Fibroblast of the conjunctiva (primary cell): ENCODE measurements at places on chromosomes 4 and X.

- no peak for DNase-seq
Observed at GRCh38 chrX:10198254-10198653, 41.5 kb downstream of the CLCN4 start.

- no peak for DNase-seq
Observed at GRCh38 chr4:4327652-4328121, 37.6 kb downstream of the ZBTB49 start.

DNA sequence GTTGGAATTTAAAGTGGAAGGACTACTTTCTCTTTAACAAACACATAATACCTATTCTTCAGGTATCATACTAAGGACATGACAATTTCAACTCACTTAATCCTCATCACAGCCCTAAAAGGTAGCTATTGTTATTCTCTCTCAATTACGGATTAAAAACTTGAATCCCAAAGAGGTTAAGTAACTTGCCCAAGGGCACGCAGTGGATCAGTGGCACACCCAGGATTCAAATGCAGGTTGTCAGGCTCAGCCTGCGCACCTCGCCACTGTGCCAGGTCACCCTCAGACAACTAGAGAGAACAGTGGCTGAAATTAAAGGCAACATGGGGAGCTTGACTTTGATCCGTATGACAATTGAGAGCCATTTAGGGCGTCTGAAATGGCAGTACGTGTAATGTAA is 67.6 kb downstream of the MFAP3L start:
- no peak for DNase-seq

DNA sequence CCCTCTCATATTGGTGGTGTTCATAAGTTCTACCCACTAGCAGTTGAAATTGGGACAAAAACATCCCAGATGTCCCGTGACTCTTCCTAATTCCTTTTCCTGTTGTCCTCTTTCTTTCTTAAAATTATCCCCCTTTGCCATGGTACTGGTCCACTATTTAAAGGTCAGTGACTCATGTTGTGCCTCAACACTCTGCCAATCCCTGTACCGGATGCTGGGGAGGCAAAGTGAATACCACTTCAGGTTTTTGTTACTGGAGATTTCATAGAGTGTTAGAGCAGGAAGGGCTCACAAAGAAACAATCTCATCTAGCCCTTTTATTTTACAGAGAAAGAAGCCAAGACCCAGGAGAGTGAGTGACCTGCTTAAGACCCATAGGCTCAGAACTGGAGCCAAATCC is 24.6 kb downstream of the SEPTIN11 start:
- DNase-seq, result no peak

- no peak for DNase-seq
Observed at GRCh38 chr4:66475596-66475995, 805.3 kb upstream of the EPHA5 start.

- no peak for DNase-seq
Observed at GRCh38 chr4:71570492-71570891, 213.4 kb downstream of the GC start.

- no peak for DNase-seq
Observed at GRCh38 chr4:119128148-119128547, 7.5 kb upstream of the MYOZ2 start.

DNA sequence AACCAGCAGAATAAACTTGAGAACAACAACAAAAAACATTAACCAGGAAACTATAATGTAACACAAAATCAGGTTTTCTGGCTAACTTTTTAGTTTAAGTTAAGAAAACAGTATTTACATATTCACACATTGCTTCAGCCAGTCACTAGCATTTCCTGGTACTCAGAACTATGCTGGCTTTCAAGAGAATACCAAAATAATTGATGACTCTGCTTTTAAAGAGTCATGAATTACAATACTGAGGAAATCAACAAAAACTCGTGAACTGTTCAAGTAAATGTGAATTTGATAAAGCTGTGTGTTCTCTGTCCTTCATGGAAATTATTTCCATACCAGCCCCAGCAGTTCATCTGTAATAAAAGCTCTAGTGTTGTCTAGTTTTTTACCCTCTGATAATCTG is 27.4 kb downstream of the PRSS12 start:
- DNase-seq, result no peak

- no peak for DNase-seq
Observed at GRCh38 chr4:123921339-123921738, 524.7 kb downstream of the SPRY1 start.

- no peak for DNase-seq
Observed at GRCh38 chr4:13364172-13364571, 120.0 kb downstream of the RAB28 start.

DNA sequence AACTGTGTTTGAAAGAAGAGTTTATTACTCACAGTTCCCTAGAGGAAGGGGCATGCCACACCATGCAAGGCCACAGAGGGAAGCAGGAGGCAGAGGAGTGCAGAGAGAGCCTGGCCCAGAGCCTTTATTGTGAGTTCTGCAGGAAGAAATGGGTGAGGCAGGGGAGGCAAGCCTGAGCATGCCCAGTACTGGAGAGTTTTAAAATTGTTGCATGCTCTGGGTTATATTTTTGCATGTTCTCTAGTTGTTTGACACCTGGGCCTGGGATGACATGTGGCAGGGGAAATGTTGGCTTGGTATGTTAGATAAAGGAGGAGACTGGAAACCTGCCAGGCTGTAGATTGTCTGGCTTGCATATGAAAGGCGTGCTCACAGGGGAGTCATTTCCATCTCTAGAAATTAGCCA is 19.7 kb upstream of the CRMP1 start:
- DNase-seq, result no peak

GRCh38 chr4:75046226-75046625 is 113.3 kb downstream of the PARM1 start:
- no peak for DNase-seq

DNA sequence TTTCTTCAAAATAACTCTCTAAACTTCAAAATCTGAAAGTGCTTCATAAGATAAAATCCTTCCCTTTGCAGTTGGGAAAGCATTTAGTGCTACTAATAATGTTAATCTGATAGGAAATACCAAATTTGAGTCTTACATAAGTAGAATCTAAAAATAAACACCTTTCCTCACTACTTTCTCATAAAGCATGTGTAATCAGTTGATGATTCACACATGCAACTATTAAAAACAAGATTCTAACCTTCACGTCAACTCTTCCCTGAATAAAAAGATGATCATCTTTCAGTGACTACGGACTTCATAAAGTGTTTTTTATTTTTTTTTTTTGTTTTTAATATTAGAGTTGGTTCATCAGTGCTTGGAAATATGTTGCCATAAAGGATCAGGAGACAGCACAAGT is 172.6 kb downstream of the ACTRT1 start:
- DNase-seq, result no peak

DNA sequence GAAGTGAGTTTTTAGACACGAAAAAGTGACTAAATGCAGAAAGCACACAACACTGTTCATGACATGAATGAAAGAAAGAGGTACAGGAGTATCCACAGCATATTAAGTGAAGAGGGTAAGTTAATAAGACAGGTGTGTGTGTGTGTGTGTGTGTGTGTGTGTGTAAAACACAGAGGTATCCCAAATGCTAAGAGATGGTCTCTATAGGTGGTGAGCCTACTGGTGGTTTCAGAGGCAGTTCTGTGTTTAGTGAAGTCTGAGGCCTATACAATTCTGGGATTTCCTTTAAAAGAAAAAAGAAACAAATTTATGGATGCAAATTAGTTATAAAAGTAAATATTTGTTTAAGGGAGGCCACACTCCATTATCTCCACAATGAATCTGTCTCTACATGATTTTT is 17.4 kb upstream of the TNIP3 start:
- DNase-seq, result no peak

GRCh38 chr4:8378776-8379175 is 61.7 kb downstream of the ACOX3 start:
- DNase-seq, result no peak

DNA sequence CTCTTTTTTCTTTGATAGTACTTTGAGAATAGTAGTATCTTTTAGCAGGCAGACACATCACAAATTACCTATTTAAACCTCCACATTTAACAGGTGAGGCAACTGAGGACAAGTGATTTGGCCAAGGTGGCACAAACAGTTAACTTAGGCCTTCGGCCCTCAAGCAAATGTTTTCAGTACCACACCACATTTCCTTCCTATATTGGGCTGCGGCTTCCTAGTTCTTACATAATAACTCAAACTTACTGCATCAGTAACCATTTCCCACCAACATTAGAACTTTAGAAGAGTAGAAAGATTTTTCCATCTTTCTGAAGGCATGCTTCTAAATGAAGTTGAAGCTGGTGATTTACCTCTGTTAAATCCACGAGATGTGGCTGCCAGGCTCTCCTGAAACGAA is 63.2 kb upstream of the SLC4A4 start:
- no peak for DNase-seq

DNA sequence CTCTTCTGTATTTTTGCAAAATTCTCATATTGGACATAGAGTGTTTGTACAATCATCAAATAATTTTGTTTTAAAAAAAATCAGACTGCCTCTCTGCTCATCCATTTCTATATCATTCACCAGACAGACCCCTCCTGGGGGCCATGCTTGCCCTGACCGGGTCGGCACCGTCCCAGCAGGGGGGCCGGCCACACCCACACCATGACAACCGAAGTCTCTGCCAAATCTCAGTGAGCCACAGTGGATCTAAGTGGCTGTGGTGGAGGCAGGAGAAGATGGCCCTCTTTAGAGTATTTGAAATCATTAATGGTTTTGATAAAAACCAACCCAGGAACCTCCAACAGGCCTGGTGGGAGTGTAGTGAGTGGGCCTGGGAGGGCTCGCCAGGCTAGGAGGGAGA is 66.9 kb upstream of the ADRA2C start:
- DNase-seq, result no peak

- DNase-seq, result peak; percentile 57
Observed at GRCh38 chrX:109485470-109486340, 3.8 kb upstream of the GUCY2F start.

DNA sequence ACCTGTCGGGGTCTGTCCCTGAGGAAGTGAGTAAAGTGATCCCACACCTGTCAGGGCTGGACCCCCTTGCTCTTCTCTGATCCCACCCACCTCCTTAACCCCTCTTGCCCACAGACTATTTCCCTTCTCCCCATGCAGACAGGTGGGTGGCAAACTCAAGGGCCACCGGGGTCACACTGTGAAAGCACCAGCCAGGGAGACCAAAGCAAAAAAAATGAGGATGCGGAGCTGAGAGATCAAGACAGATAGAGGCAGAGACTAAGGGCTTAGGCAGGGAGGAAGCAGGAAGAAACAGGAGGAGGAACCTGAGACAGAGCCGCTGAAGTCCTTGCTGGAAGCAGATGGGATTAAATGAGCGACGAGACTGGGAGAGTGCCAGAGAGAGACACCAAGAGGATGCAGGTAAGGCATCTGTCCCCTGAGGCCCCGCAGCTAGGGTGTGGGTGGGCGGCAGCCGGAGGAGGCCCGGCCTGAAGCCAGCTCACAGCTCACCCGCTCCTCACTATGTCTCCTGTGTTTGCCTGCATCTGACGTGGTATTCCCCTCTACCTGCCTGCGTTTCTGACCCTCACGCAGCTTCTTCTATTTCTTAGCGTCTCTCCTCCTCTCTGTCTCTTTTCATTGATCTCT is 7.2 kb downstream of the TIMM17B start:
- no peak for DNase-seq

DNA sequence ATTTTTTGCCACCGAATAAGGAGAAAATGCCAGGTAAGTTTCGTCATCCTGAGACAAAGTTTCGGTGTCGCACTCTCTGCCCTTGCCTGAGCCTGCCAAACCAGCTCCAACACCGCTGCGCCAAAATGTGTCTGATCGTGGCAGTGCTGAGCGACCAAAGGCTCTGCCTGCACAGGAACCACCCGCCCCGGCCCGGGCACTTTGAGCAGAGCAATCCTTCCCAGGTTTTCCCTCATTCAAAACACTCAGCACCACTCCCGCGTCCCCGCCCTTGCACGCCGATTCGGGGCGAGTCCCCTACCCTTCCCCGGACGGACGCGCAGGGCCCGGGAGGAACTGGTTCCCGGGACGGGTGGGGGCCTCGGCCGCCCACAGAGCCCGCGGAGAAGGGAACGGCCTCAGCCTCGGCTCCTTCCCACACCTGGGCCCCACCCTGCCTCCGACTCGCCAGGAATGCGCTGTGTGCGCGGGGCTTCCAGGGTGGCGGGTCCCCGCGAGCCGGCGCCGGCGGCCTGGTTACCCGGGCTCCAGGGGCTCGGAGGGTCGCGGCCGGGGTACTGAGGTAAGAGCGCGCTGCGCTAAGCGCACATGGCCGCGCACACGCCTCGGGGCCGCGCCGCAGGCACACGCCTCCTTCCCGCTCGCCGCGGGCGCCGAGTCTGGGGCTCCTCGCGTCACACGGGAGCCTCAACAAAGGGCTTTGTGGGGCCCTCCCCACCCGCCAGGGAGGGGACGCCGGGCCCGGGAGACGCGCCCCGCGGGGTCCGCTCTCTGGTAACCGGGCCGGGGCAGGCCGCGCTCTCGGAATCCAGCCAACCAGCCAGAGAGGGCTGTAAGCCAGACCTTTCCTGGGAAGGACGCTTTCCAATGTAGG is at the start of gene C4orf36:
C4orf36 (minus strand) TSS at position 661 of the 874 bp plus-strand sequence. CDS start 902 bp downstream, outside the sequence.
- DNase-seq, result peak; percentile 22

DNA sequence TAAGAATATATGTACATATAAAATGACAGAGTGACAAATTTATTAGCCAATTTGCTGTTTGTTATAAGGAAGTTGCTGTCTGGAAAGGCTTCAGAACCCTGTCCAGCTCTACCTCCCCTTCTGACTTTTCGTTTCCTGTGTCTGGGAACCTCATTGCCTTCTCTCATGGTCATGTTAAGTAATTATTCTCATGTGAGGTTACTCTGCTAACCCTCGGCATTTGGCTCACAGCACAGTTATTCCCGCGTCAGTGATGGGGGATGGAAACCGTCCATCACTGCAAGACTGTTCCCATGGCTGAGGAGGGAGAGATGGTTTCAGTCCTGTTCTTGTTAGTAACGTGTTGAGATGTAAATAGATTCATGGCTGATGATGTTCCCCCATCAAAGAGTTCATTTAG is 11.9 kb downstream of the EDNRA start:
- DNase-seq, result no peak

DNA sequence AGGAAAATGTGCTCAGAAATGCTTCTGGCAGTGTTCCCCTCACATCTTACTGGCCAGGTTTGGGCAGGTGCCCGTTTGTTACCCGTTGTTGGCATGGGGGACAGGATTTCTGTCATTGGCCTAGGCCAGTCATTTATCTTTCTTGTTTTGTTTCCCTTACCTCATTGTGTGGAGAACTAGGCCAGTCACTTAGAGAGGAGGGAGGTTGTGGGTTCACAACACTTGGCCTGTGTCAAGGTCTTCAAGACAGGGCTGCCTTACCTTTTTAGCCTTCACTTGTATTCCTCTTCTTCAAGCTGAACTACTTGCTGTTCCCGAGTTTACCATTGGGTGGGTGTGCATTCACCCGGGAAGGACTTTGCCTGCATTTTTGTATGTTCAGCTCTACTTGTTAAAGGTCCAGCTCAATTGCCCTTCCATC is 17.7 kb downstream of the SNX25 start:
- DNase-seq, result no peak

DNA sequence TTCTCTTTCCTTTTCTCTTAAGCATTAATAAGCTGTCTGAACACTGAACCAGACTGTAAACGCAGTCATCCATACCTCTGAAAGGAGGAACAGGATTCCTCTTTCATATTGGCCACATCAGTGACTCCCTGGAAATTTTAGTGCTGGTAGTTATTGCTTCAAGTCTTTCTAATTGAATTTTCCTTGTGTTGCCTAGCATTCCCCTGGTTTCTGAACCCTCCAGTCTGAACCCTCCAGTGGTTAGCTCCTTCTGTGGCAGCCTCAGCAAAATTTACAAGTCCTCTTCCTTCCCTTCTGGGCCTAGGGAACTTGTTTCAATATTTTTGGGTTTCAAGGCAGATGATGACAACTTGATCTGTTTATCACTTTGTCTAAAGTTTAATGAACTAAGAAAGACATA is 7.9 kb downstream of the SPARCL1 start:
- DNase-seq, result no peak
